ENCODE measurements at places on chromosomes 1 and 21. TPM values are rescaled to one million over a fixed set of nuclear protein-coding genes. Genes with fewer than 3 reads are reported as not detected.

CMPK1 gene
- 81.0 TPM for polyA plus RNA-seq

- peak; percentile 66 for DNase-seq
Measured at GRCh38 chr21:31731857-31732596, at the start of gene SCAF4. Gene SCAF4 (minus strand): TSS chr21:31732118. CDS start chr21:31731692, 426 bp downstream.

DNA sequence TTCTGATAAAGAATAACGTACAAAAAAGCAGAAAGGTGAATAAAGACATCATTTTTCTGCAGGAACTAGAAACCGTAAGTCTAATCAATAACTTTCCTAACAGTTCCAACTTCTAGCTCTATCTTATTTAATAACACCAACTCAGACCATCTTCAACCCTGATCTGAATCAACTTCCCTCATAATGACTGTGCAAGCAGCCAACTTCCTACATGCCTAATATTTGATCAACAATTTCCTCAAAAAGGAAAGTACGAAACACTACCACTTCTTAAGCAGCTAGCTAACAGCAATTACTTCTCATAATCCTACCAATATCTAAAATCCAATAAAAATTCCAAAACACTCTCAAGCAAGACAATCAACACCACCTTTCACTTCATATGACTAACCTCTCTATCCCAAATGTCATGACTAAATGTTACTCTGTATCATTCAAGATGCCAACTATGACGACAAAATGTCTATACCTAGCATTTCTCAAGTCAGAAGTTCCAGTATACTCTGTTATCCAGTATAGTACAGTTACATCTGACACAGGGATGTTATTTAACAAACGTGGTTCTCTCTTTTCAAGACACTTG, 1.7 kb downstream of the COP1 start:
- DNase-seq = no peak

GRCh38 chr1:26701995-26702679, 6.3 kb downstream of the ARID1A start:
- no peak for DNase-seq

GRCh38 chr1:50097021-50097679, 11.6 kb upstream of the ELAVL4 start:
- no peak for DNase-seq

- DNase-seq = no peak
Measured at GRCh38 chr1:182725259-182726255, 41.2 kb upstream of the RGS8 start.

GRCh38 chr21:33403128-33403785, at the start of gene IFNGR2:
Gene IFNGR2 (plus strand): TSS chr21:33403413. CDS start chr21:33403544, 131 bp downstream.
- DNase-seq = no peak

- no peak for DNase-seq
Measured at GRCh38 chr21:43877936-43878575, 13.0 kb downstream of the AGPAT3 start.

- no peak for DNase-seq
Measured at GRCh38 chr21:28294051-28294450, 698.6 kb downstream of the LTN1 start.

MX2 gene
- polyA plus RNA-seq = 0.98 TPM

NT5C1A gene
- polyA plus RNA-seq = 0.37 TPM

- DNase-seq = no peak
Measured at GRCh38 chr1:199859491-199859933, 168.0 kb upstream of the NR5A2 start.

DNA sequence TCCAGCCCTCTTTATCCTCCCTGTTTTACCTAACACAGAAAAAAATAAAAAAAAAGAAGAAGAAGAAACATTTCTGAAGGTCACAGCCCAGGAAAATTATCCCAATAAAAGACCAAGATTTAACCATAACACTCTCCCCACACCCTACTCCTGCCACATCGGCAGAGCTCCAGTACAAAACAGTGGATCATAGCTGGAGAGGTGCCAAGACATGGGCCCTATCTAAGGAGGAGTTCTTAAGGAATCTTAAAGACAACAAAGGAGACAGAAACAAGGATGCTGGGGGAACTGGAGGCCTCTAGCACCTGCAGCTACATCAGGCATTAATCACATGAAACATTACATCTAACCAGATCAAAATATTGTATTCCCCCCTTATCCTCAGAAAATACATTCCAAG, 432.8 kb downstream of the MATN1 start:
- DNase-seq = no peak

GRCh38 chr1:181112071-181112929, 23.8 kb downstream of the IER5 start:
- no peak for DNase-seq

GRCh38 chr1:14080653-14081052, 380.7 kb downstream of the PRDM2 start:
- DNase-seq = no peak

DNA sequence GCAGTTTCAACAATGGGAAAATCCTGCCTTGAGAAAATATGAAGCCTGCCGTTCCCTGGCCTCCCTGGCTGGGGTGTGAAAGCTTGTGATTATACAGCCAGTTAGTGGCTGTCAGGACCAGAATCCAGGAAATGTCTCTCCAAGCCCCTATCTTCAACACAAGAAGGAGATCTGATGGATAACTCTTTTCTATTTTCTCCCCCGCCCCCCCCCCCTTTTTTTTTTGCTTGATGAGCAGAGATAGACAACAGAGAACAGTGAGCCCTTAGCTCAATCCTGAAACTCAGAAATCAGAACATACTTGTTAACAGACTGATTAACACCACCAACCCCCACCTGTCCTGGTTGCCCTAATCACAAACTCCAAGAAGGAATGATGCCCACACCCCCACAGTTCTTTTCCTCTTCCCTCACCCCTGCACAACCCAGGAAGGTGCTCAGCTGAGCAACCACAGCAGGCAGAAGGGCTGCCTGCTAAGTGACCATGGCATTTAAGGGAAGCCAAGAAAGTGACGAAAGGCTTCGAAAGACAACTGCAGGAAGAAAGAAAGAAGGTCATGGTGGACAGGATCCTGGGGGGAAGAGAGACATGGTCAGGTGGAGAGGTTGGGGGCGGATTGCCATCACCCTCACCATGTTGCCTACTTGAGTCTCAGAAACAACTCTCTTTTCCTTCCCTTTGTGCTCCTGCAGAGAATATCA, 12.3 kb upstream of the DENND2D start:
- no peak for DNase-seq

GRCh38 chr1:214247501-214248041, 33.4 kb upstream of the SMYD2 start:
- no peak for DNase-seq

- DNase-seq = peak; percentile 73
Measured at GRCh38 chr1:201946224-201946908, at the start of gene LMOD1. Gene LMOD1 (minus strand): TSS chr1:201946548. CDS start chr1:201946340, 208 bp downstream.

VANGL1 gene
- 18.8 TPM for polyA plus RNA-seq

- DNase-seq = no peak
Measured at GRCh38 chr1:228510803-228511413, 23.7 kb downstream of the RNF187 start.

KRTAP6-2 gene
- not detected for polyA plus RNA-seq

DNA sequence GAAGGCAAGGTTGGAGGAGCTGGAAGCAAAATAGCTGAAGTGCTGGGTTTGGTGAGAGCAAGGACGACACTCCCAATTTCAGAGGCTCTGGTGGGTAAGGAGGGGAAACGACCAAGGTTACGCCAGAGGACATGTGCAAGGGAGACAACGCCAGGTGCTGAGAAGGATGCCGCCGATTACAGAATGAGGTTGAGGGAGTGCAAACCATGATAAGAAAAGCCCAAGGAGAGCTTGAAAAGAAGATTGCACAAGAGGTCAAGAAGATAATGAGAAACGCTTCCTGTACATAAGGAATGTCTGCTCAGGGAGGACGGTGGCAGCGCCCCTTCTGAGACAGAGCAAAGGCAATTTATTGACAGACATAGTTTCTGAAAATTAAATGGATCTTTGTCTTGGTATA, 382.0 kb upstream of the PROX1 start:
- DNase-seq = no peak

GNAI3 gene
- polyA plus RNA-seq = 12.2 TPM
